ENCODE measurements at places on chromosomes 6 and 20.
A peak's percentile ranks its signal among the peaks of the same experiment; 100 is the strongest.

DNA sequence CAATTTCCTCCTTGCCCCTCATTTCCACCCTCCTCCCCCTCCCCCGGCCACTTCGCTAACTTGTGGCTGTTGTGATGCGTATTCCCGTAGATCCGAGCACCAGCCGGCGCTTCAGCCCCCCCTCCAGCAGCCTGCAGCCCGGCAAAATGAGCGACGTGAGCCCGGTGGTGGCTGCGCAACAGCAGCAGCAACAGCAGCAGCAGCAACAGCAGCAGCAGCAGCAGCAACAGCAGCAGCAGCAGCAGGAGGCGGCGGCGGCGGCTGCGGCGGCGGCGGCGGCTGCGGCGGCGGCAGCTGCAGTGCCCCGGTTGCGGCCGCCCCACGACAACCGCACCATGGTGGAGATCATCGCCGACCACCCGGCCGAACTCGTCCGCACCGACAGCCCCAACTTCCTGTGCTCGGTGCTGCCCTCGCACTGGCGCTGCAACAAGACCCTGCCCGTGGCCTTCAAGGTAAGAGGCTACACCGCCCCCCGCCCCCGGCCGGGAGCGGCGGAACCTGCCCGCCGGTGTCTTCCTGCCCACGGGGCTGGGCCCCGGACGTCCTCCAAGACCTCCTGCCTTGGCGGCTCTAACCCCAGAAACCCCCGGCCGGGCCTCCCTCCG lies 44.9 kb upstream of the SUPT3H start:
- peak; percentile 33 for DNase-seq

- peak; percentile 81 for DNase-seq
Observed at GRCh38 chr6:41560431-41561192, 14.4 kb downstream of the FOXP4 start.

GRCh38 chr6:15882915-15883314 lies 220.1 kb upstream of the DTNBP1 start:
- DNase-seq: no peak

DNA sequence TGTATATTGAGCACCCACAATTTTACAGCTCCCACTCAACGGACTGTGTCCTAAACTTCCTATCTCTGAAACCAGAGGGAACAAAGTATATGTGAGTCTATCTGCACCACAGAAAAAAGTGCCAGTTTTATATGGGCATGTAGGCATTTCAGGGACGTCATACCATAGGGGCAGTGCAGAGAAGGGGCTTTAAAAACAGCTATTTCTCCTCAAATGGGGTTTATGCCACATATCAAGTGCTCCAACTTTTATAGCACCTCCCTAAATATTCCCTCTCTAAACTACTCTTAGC lies 28.9 kb upstream of the ASF1A start:
- peak; percentile 49 for DNase-seq

- DNase-seq: no peak
Observed at GRCh38 chr6:112015725-112016124, 38.2 kb upstream of the CCN6 start.

GRCh38 chr6:151675746-151676459 lies 131.6 kb upstream of the ESR1 start:
- DNase-seq: peak; percentile 48

DNA sequence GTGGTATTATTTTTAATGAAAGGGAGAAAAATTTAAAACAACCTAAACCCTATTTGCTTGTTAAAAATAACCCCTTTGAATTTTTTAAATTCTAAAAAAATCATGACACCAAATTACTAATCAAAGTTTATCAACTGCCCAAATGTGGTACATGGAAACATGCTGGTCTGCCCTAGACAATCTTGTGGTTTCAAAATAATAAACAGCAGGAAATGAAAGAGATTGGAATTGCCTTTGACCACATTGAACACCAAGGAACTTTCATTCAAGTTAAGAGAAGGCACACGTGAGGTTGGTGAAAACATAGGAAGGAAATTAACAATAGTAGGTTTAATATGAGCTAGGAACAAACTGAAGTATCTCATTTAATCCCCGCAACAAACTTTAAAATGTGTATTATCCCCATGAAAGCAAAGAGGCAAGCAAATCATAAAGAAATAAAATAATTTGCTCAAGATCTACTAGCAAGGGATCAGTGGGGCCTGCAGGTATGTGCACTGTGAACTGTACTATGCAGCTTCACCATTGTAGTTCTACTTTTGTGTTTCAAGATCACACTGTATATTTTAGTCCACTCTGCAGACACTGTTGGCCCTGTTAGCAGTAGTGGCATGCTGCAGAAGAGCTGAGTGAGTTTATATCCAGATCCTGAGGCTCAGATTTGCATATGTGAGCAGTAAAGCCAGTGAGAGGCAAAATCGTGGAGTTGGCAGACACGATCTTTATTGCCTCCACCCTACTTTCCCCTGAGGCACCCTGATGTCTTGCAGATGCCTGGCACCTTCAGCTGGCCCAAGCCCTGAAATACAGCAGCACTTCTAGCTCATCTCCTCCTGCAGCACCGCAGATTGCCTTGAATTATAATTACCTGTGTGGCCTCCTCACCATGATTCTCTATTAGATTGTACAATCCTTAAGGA lies 157.8 kb upstream of the TENT5A start:
- no peak for DNase-seq

GRCh38 chr6:155448668-155449449 lies 6.8 kb downstream of the NOX3 start:
- peak; percentile 9 for DNase-seq

DNA sequence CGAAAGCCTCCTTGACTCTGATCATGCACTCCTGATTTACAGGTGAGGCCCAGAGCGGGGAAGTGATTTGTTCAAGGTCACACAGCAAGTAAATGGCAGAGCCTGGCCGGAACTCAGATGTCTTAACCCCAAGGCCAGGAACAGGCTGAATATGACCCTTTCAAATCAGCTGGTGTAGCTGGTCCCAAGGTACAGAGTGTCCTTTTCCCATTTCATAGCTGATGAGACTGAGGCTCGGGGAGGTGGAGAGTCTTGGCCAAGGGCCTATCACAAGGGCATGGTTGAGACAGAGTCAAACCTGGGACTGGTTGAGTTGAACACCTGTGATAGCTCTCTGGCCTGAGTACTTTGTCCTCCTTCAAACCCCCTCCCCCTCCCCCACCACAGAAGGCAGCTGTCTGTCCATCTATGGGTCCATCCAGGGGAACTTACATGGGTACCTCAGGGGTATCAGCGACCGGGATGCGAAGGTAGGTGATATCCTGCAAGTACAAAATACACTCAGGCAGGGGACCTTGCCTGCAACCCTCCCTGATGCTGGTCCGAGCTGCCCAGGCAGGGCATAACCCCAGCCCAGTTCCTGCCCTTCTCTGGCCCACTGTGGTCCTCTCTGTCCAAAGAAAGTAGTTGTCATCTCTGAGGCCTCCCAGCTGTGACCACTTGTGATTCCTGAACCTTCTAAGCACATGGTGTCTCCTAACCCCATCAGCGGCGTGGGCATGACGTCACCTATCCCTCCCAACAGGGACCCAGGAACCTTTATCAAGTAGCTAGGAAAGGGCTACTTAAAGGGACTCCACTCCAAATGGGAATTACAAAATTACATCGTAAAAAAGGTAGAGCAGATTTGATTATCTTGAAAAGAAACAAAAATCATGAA lies 5.6 kb downstream of the DUSP15 start:
- no peak for DNase-seq

GRCh38 chr6:7697432-7697819 lies 28.5 kb upstream of the BMP6 start:
- DNase-seq: no peak

- no peak for DNase-seq
Observed at GRCh38 chr6:34300332-34300751, 51.5 kb upstream of the SMIM29 start.

- DNase-seq: no peak
Observed at GRCh38 chr6:1348675-1349074, 36.8 kb downstream of the FOXQ1 start.

DNA sequence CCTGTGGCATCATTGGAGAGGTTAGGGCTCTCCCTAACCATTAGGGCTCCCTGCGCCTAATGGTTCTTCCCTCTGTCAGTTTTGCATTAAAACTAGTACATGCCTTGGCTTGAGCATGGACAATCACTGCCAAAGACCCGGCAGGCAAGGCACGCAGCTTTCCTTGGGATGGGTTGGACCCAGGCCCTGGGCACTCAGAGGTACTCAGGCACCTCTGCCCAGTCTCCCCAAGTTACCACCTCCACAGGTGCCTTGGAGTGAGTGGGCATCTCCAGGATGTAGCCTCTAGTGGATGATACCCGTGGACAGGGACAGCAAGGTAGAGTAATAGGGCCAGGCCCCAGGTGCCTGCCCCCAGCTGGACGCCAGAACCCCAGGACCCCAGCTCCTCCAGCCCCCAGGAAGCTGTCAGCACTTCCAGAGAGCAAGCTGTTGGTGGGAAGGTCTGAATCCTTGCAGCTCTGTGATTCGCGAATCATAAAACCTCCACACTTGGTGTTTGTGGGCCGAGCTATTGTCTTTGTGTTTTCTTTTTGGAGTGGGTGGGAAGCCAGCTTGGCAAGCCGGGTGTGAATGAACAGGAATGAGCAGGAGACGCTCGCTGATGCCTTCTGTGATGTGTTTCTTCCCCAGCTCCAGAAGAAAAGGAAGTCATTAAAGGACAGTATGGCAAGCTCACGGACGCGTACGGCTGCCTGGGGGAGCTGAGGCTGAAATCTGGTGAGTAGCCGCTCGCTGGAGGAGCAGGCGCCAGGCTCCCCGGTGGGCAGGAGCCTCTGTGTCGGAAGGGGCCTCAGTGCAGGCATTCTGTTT lies 35.1 kb downstream of the SYNJ2 start:
- no peak for DNase-seq

GRCh38 chr6:72810571-72811280 lies 188.9 kb downstream of the KCNQ5 start:
- DNase-seq: no peak

DNA sequence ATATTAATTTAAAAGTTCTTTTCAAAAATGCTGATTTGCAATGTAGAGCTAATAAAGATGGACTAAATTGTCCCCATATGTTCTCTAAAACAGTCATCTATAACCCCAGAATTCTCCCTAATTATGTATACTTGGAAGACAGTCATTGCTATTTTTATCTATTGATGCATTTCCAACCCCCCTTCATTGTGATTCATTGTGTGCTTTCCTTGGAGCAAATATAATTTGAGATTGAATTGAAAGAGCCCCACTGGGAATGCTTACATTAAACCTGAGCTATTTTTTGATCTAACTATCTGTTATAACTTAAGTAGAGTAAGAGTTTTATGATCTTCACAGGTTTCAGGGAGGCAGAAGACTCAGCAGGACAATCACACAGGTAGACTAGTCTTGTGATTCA lies 73.7 kb upstream of the PTCHD4 start:
- no peak for DNase-seq

GRCh38 chr20:1893721-1894470 lies 1.3 kb upstream of the SIRPA start:
- DNase-seq: peak; percentile 40

GRCh38 chr6:22613051-22613450 lies 43.7 kb downstream of the HDGFL1 start:
- no peak for DNase-seq
